Midbrain (tissue), 1 donor: ENCODE measurements at places on chromosomes 11 and 22.

DNA sequence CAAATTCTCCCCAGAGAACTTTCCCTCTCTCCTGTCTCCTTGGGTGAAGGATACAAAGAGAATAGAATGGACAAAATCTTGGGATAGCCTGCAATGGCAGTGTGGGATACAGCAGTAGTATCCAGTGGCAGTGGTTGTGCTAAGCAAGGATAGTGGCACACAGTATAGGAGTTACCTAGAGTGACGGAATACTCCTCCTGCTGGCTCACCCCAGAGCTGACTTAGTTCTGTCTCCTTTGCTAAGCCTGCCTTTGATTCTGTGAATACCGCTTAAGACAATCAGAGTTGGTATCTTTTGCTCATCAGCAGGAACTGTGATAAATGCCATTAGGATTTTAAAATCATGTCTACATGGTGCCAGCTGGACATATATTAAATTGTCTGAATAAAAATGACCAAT is 404.3 kb downstream of the JRKL start:
- no peak for DNase-seq

DNA sequence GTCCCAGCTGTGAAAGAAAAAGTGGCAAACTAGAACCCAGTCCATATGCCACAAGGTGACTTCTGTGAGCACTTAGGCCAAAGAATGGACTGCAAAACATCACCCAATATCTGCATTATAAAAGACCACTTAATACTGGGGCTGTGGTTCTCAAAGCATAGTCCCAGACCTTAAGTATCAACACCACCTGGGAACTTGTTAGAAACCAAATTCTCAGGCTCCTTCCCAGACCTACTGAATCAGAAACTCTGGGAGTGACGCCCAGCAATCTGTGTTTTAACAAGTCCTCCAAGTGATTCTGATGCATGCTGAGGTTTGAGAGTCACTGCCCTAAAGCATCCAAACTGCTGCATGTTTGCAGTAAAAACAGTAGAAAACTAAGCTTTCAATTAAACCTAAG is 81.3 kb downstream of the SERGEF start:
- DNase-seq = no peak

GRCh38 chr11:129974237-129974636 is 28.4 kb downstream of the PRDM10 start:
- DNase-seq = no peak

GRCh38 chr11:41121600-41121999 is 337.9 kb downstream of the LRRC4C start:
- no peak for DNase-seq

- no peak for DNase-seq
These were observed 75.3 kb downstream of the APIP start for GRCh38 chr11:34840736-34841386.

GRCh38 chr11:77515483-77515882 is 41.6 kb upstream of the PAK1 start:
- no peak for DNase-seq
